Stimulated activated CD8-positive, alpha-beta memory T cell treated with anti-CD3 and anti-CD28 coated beads, Interleukin-2, amount 100 ng/mL, for 48 hours (primary cell): ENCODE measurements at places on chromosomes 7 and 10.

DNA sequence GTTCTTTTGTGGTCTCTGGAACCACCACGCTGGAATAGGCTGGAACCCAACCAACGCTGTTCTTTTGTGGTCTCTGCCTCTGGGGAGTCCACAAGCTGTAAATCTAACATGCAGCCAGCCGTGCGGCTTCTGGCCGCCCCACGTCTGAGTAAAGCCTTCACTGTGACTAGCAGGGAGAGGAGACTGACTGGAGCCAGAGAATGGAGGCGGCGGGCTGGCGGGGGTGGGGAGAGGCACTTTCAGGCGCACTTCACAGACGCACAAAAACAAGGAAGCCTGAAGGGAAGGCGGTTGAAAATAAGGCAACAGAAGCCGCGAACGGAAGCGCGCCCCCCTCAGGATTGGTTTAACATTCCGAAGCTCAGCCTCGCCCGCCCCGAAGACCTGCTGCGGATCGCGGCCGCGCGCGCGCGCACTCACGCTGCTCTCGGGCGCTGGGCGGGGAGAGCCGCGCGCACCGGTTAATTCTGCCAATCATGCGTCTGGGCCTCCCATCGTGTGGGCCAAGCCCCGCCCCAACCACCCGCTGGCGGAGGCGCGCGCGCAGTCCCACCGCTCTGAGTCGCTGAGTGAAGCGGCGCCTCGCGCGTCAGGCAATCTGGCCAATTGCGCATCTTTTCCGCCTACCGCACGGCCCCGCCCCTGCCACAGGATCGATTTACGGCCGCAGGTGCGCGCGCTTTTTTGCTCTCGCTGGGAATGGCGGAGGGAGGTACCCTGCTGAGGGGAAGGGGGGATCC is at the start of gene SFR1:
Gene SFR1, plus strand, starts transcription at position 687 of the 740 bp plus-strand sequence. Its CDS starts 13 bp downstream, at position 700.
- DNase-seq: peak; percentile 98

DNA sequence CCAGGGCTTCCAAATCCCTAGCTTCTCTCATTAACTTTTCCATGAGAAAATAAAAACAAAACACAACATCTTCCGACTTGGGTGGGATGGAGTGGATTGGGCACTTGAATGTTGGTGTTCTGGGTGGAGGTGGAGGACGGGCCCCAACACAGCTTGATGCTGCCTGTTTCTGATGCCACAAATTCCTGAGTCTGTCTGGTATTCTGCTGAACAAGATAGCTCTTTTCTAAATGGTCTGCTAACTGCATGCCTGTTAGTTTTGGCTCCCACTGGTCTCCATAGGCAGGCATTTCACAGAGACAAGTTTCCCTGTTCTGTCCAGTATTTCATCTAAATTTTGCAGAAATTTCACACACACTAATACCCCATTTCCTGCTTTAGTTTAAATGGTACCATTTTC is 160.9 kb upstream of the FZD8 start:
- no peak for DNase-seq

DNA sequence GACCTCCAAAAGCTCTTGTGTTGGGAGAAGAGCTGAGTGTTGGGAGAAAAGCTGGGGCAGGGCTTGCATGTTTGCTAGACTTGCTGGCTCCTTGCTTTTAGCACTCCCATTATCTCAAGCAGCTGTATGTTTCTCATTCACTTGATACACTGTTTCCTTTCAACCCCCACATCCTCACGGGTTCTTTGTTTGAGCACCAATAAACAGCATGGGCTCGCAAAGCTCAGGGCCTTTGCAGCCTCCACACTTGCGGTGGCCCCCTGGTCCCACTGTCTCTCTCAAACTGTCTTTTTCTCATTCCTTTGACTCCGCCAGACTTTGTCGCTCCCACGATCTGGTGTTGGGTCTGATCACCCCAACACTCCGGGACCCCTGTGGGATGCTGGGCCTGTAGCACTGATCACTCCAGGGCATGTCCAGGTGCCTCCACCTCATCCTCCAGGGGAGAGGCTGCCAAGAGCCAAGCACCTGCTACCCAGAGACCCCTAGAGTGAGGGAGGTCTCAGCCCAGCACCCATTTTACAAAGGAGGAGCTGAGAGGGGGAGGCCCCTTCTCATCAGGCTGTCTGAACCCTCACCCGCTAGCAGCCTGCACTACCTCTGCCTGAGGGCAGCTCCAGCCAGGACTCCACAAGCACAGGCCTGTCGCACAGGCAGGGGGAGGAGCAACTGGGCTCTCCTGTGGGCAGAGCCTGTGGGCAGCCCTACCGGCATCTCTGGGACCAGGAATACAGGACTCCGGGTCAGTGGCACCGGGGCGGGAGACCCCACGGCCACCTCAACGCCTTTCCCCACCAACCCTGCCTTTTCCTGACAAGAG is 49.1 kb upstream of the MSMB start:
- DNase-seq: no peak

DNA sequence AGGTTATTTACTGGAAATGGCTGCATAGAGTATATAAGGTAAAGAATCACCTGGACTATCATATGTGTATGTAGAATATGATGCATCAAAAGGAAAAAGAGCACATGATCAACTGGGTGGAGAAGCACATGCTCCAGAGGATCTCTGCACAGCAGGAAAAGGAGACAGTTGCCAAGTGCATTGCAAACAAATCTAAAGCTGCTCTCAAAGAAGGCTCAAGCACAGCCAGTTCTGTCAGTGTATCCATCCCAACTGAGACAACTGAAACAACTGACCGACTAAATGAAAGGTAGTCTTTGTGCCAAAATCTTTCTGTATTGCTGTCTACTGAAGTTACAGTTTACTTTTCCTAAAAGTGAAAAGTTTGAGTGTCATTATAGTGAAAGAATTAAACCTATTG is 83.2 kb upstream of the SGCE start:
- DNase-seq: no peak

DNA sequence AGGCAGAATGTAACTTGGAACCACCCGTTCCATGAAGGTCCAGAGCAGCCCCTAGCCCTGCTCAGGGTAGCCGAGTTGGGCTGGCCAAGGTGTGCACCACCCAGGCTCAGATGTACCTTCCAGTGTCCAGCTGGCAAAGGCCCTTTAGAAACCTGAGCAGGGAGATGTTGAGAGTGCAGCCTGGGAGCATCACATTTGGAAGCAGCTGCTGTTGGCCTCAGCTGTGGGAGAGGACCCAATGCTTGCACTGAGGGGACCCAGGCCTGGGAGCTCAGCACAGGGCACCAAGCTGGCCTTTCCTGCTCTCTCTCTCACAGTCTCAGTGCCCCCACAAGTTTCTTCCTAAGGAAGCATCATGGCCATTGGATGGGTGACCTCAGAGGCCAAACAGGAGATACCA is 33.5 kb downstream of the ANXA8 start:
- DNase-seq: no peak

DNA sequence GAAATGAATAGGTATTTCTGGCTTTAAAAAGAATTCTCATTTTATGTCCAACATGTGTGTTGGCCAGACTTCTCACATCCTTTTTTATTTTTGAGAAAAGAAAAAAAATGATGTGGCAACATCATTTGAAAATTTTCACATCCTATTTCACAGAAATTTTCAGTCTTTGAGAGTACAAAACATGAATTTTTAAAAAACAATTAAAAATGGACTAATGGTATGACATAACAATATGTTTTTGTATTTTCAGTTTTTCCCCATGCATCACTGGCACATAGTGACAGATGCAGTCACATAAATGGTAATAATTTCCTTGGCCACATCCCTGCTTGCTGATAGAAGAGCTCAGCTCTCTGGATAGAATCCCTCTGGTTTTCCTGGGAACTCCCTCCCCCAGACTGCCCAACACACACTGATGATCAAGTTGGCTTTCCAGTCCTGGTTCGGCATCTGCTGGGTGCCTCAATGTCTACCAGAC is 188.5 kb upstream of the AGR3 start:
- DNase-seq: no peak

DNA sequence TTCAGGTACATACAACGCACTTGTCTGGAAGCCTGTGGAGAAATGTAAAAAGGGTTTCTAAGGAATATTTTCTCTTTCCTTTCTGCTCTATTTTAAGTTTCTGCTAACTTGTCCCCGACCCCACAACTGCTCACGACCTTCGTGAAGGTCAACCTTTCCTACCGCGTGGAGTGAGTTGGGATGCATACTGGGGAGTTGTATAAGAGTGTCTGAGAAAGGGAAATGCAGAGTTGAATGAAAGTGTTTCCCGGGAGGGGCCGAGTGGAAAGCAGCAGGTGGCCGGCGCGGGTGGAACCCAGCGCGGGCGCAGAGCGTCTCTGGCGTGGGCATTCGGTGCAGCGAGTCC is 17.9 kb upstream of the ACBD5 start:
- no peak for DNase-seq

DNA sequence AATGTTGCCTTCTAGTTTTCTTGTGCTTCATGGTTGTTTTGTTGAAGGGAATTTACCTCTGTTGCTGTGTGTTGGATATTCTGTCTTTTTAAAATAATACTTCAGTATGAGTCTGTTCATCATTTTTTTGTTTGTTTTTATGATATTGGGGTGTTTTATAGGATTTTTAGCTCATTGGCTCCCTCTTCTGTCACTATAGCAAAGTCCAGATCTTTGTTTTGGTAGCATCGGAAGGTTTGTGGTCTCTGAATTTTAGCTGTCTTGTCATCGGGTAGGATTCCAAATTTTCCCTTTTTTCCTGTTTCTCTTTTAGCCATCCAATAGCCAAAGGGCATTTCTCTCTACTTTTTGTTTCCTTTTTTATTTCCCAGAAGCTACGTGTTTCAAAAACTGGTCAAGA is 91.4 kb downstream of the EXOC4 start:
- no peak for DNase-seq

- DNase-seq: no peak
These were observed 76.8 kb downstream of the ADK start for GRCh38 chr10:74227697-74228424.

DNA sequence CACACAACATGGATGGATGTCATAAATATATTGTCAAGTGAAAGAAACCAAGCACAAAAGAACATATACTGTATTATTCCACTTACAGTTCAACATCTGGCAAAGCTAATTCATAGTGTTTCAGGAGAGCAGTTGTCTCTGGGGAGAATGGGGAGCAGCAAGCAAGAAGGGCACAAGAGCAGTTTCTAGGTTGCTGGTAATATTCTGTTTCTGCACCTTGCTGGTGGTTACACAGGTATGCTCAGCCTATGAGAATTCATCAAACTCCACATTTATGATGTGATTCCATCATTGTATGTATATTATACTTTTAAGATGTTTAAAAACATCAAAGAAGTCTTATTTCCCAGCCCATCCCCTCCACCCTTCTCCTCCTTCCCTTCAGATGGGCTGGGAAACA is 18.1 kb upstream of the PALS2 start:
- DNase-seq: no peak

DNA sequence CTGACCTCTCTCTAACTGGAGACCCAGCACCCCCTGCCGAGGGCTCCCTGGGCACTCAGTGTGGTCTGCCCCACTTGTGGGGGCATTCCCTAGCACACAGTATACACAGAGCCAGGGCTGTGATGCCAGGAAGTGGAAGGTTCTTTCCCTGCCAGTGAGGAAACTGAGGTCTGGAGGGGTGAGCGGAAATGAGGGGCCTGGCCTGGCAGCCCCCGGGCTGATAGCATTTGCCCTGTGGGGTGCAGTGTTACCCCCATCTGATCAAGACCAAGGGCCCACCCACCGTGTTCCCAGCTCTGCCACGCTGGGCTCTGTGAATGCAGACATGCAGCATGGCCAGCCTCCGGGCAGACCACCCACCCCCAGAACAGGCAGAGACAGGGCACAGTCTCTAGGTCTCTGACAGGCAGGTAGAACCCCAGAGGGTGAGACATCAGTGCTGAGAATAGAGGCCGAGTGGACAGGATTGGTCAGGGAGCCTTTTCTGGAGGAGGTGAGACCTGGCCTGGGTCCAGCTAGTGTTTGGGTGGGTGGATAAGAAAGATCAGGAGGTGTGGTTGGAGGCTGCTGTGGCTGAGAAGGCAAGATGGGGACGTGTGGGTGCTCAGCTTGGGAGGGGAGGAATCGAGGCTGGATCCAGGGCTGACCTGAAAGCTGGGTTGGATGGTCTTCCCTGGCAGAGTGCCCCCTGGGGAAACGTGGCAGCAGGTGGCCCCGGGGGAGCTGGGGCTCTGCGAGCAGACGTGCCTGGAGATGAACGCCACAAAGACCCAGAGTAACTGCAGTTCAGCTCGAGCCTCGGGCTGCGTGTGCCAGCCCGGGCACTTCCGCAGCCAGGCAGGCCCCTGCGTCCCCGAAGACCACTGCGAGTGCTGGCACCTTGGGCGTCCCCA is 10.8 kb upstream of the ZNF862 start:
- no peak for DNase-seq

DNA sequence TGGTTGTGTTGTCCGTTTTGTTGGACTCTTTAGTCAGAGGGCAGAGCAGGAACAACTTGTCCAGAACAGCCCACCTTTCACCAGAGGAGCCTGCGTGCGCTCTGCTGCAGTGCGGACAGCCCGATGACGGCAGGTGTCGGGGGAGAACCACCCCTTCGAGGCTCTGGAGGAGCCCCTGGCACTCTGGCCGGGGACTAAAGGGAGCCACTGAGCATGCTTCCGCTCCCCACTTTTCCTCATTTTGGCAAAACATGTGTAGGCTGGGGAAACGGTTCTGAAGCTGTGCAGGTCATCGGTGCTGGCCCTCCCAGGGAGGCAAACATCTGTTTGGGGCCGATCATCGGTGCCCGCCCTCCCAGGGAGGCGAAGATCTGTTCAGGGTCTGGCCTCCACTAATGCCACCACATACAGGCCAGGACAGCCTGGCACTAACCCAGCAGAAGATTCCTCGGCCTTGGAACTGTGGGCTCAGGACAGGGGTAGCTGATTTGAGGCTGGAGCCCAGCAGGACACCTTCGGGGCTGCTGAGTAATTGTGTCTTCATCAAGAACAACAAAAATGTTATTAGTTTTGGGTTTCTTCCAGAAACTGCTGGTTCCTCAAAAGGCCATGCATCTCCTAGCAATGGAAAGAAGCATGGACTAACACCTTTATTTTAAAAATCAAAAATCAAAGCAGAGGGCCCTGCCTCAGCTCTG is 124.4 kb upstream of the TCERG1L start:
- DNase-seq: no peak

- no peak for DNase-seq
These were observed 596.5 kb upstream of the POT1 start for GRCh38 chr7:125526092-125526491.

- DNase-seq: no peak
These were observed 225.3 kb upstream of the ZMIZ1 start for GRCh38 chr10:78843495-78843894.

GRCh38 chr7:72307566-72307965 is 104.6 kb downstream of the CALN1 start:
- no peak for DNase-seq

- DNase-seq: peak; percentile 44
These were observed 20.2 kb upstream of the BAIAP2L1 start for GRCh38 chr7:98420966-98421612.

DNA sequence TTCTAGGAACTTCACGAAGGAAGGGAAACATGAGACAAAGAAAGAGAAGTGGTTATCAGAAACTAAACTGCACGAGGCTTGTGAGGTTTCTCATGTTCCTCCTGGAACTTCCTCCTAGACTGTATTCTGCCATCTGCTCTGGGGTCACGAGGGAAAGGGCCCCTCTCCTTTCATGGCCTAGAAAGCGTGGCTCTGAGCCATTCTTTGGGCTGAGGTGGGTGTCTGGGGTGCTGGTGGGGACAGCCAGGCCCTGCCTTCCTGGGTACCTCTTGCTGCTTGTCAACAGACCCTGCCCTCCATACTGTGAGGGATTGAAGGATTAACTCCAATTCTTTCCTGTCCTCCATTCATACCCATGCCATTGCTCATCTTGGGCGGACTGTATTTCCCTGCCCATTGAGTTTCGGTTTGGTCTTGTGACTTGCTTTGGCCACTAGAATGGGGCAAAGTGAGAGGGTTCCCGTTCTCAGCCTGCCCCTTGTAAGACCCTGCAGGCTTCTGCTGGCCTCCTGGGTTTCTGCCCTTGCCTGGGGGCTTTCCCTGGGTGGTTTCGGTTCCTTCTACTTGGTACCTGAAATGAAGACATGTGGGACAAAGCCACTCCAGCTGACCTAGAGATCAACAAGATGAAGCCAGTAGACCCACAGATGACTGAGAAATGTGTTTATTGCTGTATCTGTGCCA is 14.9 kb upstream of the GIMAP8 start:
- no peak for DNase-seq
